Pulmonary artery endothelial cell (primary cell): ENCODE measurements at places on chromosomes 12 and 14. TPM values are rescaled to one million over a fixed set of nuclear protein-coding genes. Genes with fewer than 3 reads are reported as not detected.

The FAM186B gene
- 0.11 and 0.13 TPM in 2 replicates for total RNA-seq

The RPL10L gene
- total RNA-seq, result not detected in 2 replicates

The CLBA1 gene
- total RNA-seq, result 2.6 and 5.5 TPM in 2 replicates

The OR4Q2 gene
- total RNA-seq, result not detected in 2 replicates

The KCNC2 gene
- not detected in 2 replicates for total RNA-seq

The TGFB3 gene
- total RNA-seq, result 2.6 and 3.1 TPM in 2 replicates

The GAS2L3 gene
- total RNA-seq, result 23.6 and 33.4 TPM in 2 replicates

The TMEM30B gene
- 0.13 and 0.25 TPM in 2 replicates for total RNA-seq

The FBLN5 gene
- total RNA-seq, result 0.74 and 2.5 TPM in 2 replicates

The EEF1AKMT3 gene
- total RNA-seq, result 5.4 and 6.3 TPM in 2 replicates

The NID2 gene
- total RNA-seq, result 27.9 and 65.0 TPM in 2 replicates

The OASL gene
- total RNA-seq, result 0.40 and 0.46 TPM in 2 replicates

The OR11H6 gene
- not detected in 2 replicates for total RNA-seq

The TSPAN8 gene
- 0.18 and 0.33 TPM in 2 replicates for total RNA-seq

The PTPN21 gene
- total RNA-seq, result 4.7 and 7.9 TPM in 2 replicates

The P2RX2 gene
- total RNA-seq, result not detected in 2 replicates

The ERO1A gene
- 63.3 and 81.4 TPM in 2 replicates for total RNA-seq

The GARIN6 gene
- not detected in 2 replicates for total RNA-seq

The KCNMB4 gene
- 3.8 and 8.7 TPM in 2 replicates for total RNA-seq

The KLHL33 gene
- under 0.01 and 0.04 TPM in 2 replicates for total RNA-seq

The SERPINA10 gene
- total RNA-seq, result not detected in 2 replicates

The DYRK4 gene
- total RNA-seq, result 51.7 and 70.7 TPM in 2 replicates
